ENCODE measurements at places on chromosomes 3 and 15.

DNA sequence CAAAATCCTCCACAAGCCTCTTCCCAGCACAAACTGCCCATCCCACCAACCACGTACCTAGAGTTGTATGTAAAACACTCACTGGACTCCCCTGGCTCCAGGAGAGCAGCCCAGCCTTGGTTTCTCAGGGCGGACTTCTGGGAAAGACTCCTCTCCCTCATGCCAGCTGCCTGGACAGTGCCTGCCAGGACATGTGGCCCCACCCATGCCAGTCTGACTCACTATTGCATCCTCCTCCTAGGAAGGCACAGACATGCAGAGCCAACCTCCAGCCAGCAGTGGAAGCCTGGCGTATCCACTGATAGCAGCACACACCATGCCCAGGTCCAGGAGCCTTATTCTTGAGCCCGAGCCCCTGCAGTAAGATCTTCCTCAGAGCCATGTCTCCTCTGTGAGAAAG lies 8.6 kb downstream of the PKM start:
- peak; percentile 69 for DNase-seq

- DNase-seq, result no peak
Measured at GRCh38 chr3:191070201-191070600, 128.8 kb upstream of the OSTN start.

DNA sequence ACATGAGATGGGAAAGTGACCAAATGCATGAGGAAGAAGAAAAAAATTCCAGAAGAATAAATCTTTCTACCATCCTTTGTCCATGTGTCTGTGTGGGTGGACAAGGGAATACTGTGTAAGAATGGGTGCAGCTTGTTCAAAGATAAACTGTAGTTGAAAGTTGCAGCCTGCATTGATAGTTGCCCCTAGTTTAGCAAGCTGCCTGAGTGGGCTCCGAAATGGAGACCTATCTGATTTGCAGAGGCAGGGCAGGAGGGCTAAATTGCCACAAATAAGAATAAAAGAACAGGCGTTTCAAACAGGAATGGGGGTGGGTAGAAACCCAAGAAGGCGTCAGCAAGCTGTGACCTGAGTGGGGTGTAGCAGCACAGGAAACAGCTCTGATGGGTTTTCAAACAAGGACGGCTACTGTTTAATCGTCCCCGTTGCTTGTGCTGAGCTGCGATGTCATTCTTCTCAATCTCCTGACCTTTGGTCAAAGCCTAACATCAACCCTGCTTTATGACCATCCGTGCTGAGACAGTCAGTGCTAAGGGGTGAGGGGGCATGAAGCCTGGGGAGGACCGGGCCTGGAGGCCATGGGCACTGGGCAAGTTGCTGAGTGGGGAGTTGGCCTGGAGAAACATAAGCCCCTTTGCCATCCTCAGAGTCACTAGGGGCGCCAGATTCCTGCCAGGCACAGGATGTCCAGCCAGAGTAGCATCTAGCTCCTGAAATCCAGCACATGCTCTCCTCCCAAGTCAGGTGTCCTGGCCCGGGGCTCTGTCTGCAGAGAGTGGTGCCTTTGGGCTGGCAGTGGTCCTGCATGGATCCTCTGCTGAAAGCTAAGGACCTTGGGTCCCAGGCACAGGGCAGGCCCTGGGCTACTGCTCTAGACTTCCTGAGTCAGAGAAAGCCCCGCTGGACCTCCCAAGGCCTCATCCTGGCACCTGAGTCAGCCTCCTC lies 19.2 kb upstream of the C15orf39 start:
- no peak for DNase-seq

- DNase-seq, result no peak
Measured at GRCh38 chr3:47404431-47404876, 23.6 kb downstream of the PTPN23 start.

GRCh38 chr3:4395448-4395847 lies 71.6 kb downstream of the SUMF1 start:
- DNase-seq, result no peak

DNA sequence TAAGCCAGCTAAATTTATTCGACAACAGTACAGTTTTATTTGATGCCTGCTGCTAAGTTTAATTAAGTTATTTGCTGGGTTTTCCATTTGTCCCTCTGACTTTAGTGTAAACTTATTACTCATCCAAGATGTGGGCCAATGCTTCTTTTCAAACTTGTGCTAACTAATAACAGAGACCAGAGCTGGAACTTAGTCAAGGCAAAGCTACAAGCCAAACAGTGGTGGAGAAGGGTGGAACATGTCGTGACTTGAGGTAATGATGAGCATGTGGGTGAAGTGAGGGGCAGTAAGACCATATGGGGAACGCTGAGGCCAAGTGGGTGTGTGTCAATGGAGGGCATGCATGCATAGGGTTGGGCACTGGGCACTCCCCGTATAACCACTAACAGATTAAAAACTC lies 63.9 kb downstream of the NMD3 start:
- no peak for DNase-seq

- DNase-seq, result no peak
Measured at GRCh38 chr3:141690431-141691072, 47.5 kb upstream of the RNF7 start.

GRCh38 chr15:93865586-93865985 lies 365.8 kb upstream of the MCTP2 start:
- DNase-seq, result no peak

DNA sequence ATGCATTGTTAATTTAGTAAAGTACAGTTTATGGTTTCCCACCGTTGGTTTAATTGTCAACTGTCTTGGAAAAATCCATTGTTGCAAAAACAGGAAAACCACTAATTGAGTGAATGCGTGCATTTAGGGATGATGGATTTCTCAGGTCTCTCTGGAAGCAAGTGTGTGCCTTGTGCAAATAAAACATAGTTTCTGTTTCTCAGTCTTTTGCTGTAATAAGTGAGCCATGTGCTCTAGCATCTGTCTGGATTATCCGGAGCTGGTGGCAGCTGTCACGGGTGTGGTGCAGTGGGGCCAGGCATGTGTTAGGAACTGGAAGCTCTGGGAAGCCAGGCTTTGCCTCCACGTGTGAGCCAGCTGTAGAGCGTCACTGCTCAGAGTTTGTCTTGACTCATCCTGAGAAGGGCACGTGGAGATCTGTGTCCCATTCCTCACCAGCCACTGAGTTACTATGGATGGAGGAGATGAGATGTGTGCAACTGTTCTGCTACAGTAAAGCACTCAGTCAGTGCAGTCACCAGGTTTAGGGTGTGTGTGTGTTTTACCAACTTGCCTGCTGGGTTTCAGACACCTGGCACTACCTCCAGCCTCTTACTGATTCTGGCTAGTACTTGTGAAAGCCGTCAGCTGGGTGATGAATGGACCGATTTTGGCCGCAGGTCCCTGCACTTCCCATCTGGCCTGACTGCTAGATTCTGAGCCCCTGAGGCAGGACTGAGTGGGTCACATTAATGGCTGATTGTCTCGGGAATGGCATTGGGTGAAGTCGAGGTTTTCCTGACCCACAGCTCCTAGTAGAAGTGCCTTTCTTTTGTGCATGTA lies 7.2 kb downstream of the APBA2 start:
- no peak for DNase-seq

GRCh38 chr3:181581656-181582055 lies 130.1 kb upstream of the SOX2 start:
- DNase-seq, result no peak

DNA sequence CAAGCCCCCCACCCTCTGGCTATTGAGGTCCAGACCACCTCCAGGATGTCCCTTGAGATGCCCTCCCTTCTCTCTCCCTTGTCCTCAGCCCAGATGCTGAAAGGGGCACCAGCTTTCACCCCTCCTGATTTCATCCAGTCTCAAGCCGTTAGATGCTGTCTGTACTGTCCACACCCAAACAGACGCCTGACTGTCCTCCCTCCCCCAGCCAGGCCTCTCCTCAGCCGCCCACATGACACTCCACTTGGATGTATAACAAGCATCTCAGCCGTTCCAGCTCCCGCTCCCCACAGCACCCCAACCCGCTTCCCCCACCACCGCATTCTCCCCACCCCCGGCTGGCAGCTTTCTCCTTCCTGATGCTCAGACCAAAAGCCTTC lies 25.0 kb upstream of the CYP11A1 start:
- peak; percentile 21 for DNase-seq

GRCh38 chr3:73729969-73730440 lies 105.3 kb upstream of the PDZRN3 start:
- no peak for DNase-seq

DNA sequence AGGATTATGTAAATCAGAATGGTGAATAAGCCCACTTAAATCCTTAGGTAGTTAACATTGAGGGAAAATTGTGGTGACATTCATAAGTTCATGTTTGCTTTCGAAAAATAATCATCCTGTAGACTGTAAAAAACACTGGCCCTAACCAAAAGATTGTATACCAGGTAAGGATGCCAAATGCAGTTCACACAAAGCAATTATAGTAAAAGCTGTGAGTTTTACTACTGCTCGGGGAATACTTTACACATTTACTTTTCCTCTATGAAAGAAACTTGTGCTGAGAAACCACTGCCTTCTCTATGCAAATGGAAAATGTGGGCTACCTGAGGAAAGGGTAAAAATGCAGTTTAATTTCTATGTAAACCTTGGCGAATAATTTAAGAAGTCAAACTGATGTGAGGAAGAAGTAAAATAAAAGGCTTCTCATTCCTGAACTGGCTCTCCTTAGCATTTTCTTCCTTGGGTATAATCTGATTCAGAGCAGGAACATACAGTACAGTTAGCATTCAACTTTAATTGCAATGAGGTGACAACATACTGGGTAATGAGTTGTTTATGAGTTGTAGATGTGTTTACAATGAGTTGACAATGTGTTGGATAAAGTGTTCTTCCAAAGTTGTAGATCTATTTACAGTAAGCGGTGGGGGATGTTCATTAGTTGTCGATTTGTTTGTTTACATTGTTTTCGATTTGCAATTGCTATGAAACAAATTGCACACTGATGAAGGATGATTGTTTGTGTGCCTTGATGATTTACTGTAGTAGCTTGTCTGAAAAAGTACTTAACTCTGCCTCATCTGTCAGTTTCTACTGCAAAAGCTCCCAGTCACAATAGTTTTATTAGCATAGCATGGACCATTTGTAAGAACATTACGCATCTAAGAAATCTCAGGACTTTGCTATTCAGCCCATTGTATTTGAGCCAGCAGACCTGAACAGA lies 453.0 kb upstream of the DPH6 start:
- DNase-seq, result no peak

DNA sequence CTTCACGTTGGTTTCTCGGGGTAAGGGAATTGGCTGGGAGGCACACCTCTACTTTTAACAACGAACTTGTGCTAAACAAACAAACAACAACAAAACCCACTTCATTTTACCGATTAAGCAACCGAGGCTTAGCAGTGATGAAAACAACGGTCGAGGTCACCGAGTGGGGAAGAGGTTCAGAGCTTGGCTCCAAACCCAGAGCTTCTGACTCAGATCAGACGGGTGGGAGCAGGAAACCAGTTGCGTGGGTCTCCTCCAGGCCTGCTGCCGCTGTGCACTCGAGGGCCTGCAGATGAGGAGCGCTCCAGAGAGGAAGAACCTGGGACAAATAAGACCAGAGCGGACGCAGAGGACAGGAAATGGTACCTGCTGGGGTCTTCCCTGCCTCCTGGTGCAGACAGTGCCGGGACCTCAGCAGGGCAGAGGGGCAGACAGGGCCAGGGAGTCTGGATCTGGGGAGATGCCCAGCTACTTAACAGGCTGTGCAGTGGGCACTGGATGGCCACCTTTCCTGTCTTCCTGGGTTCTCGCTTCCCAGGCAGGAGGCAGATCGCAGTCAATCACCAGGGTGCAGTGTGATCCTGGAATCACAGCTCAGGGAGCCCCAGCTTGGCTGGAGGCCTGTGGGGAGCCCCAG lies 99.0 kb upstream of the MEF2A start:
- no peak for DNase-seq

GRCh38 chr15:75223688-75224087 lies 22.0 kb downstream of the C15orf39 start:
- no peak for DNase-seq

DNA sequence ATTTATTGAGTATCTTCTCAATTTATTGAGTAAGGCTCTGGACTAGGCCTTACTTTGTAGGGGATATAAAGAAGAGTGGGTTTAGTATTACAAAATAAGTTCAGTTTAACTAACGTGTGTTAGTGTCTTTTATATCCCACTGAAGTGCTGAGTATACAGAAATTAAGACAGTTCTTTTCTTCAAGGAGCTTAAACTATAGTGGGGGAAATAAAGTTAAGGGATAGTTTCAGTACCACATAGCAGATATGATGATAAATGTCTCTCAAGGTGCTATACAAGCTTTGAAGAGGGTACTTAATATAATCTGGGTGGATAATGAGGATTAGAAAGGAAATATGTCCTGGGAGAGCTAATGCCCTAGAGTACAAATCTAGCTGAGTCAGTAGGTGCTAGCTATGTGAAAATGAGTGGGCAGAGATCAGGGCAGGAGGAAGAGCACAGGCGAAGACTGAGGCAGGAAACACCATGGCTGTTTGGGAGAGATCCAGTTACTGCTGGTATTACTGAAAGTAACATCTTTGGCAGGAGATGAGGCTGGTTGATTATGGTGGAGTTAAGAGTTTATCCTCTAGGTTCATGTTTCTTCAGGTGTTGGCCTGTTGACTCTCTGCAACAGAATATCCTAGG lies 46.0 kb downstream of the TEX9 start:
- DNase-seq, result no peak

DNA sequence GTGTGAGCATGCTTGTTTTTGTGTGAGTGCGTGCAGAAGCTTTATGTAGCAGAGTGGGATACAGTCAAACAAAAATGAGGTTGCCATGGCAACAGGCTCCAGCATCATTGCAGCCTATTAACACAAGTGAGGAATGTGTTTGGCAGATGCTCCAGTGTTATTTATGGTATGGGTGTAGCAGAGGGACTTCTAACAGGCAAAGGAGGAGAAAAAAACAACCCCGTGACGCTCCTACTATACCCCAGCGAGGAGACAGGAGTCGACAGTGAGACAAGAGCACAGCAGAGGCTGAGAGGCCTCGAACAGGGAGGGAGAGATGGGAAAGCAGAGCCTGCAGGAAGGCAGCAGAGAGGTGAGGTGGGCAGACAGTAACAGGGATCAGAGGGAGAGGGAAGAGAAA lies 4.9 kb downstream of the ADCY5 start:
- DNase-seq, result no peak

GRCh38 chr3:126989316-126990023 lies 6.6 kb downstream of the PLXNA1 start:
- no peak for DNase-seq

GRCh38 chr3:184486614-184487013 lies 75.0 kb upstream of the EPHB3 start:
- DNase-seq, result no peak

DNA sequence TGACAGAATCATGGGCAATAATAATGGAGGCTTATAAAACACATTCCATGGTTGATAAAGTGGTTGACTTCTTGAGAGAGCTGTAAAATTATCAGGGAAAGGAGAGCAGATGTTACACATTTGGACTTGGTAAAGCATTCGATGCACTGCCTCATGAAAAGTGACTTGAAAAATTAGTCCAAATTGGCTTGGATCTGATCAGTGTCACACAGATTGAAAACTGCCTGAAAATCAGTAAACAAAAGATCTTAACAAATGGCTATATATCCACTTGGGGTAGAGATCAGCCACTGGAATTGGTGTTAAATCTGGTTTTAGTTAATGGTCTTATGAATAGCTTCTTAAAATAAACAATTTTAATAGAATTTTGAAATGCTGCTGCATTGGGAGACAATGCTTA lies 20.3 kb downstream of the SHOX2 start:
- no peak for DNase-seq

Measured in dorsolateral prefrontal cortex (tissue), 122 donors.